ENCODE measurements at places on chromosomes 6 and 20.

GRCh38 chr20:17636523-17637412, 45.3 kb downstream of the RRBP1 start:
- DNase-seq, result no peak

GRCh38 chr6:138162111-138162954, 594 bp downstream of the ARFGEF3 start:
- no peak for DNase-seq

DNA sequence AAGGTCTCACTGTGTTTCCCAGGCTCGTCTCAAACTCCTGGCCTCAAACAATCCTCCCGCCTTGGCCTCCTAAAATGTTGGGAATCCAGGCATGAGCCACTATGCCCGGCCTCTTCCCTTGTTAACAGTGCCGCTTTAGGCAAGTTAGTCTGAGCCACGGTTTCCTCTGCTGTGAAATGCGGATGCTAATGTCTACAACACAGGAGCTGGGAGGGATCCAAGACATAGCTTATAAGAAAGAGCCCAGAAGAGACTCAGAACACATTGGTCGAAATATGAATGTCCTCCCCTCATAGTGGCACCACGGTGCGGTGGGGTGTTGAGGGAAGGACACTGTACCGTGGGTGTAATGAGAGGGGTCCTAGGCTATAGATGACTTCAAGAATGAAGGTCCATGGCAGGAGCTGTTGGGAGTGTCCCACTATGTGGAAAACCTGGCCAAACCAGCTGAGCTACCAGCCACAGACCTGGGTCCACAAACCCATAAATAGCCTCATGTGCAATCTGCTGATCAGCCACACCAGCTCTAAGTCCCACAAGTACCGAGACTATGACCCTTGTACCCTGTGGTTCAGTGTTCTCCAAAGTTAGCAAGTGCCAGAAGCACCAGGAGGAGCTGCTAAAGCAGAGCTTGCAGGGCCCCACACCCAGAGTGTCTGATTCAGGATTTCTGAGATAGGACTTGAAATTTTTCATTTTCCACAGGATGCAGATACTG, 57.8 kb upstream of the ZFAND3 start:
- DNase-seq, result no peak

GRCh38 chr6:33652002-33652401, 30.9 kb downstream of the ITPR3 start:
- DNase-seq, result no peak

DNA sequence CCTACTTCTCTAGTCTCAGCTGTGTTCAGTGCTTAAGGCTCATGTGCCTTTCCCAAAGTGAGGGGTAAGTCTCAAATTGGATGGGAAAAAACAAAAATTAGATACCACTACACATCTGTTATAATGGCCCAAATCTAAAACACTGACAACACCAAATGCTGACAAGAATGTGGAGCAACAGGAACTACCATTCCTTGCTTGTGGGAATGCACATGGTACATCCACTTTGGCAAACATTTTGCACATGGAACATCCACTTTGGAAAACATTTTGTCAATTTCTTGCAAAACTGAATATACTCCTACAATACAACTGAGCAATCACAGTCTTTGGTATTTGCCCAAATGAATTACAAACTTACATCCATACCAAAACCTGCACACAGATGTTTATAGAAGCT, 109.3 kb downstream of the TENT5A start:
- DNase-seq, result no peak

- DNase-seq, result peak; percentile 25
Measured at GRCh38 chr20:24118441-24119175, 130.0 kb upstream of the GGTLC1 start.

- DNase-seq, result no peak
Measured at GRCh38 chr6:165600606-165601005, 62.4 kb downstream of the PDE10A start.

DNA sequence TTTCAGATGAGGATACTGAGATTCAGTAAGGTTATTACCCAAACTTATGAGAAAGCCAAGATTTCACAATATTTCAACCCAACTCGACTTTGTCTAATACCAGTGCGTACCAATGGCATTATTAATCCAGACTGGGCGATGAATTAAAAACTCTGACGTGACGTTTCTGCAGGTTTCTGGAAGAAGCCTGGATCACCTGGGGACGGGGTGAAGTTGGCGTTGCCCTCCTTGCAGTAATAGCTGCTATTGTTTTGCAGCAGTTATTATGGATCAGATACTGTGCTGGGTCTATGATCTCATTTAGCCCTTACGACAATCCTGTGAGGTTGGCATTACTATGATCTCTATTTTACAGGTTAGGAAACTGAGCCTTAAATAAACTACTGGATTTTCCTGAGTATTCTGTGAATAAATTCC, 569 bp upstream of the CDC5L start:
- DNase-seq, result peak; percentile 69

GRCh38 chr6:164072240-164072666, 657.7 kb downstream of the QKI start:
- DNase-seq, result no peak

GRCh38 chr20:60050193-60050947, 92.1 kb downstream of the CDH26 start:
- DNase-seq, result no peak

DNA sequence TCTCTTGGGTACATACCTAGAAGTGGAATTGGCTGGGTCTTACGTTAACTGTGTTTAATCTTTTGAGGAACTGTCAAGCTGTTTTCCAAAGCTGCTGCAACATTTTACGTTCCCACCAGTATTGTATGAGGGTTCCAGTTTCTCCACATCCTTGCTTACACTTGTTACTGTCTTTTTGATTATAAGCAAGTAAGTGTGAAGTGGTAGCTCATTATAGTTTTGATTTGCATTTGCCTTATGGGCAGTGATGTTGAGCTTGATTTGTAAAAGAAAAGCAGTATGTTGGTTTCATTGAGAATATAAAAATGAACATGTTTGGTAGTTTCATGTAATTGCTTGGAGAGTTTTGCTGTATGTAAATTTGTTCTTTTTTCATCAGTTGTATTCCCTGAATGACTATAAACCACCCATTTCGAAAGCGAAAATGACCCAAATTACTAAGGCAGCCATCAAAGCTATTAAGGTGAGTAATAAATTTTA, 40.4 kb downstream of the SCAF8 start:
- DNase-seq, result no peak

- DNase-seq, result no peak
Measured at GRCh38 chr6:6834356-6835222, 246.1 kb downstream of the LY86 start.

- no peak for DNase-seq
Measured at GRCh38 chr6:113627480-113627879, 229.7 kb upstream of the MARCKS start.

DNA sequence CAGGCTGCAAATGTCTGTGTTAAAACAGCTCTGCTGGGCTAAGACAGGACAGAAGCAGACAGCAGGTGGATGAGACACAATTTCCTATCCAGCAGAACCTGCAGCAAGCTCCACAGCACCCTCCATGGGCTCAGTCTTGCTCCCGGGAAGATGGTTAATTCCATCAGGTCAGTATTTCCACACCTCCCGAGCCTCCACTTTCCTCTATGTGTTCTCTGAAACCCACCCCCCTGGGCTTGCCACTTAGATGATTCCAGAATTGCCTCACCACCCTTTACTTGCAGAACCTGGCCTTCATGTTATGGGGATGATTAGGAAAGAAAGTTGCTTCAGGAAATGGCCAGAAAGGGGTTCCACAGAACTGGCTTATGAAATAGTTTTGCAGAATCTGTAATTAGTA, 43.8 kb downstream of the ERMARD start:
- DNase-seq, result no peak

GRCh38 chr6:120646101-120646500, 688.2 kb downstream of the TBC1D32 start:
- DNase-seq, result no peak

- no peak for DNase-seq
Measured at GRCh38 chr6:24255676-24256075, 102.2 kb downstream of the DCDC2 start.

DNA sequence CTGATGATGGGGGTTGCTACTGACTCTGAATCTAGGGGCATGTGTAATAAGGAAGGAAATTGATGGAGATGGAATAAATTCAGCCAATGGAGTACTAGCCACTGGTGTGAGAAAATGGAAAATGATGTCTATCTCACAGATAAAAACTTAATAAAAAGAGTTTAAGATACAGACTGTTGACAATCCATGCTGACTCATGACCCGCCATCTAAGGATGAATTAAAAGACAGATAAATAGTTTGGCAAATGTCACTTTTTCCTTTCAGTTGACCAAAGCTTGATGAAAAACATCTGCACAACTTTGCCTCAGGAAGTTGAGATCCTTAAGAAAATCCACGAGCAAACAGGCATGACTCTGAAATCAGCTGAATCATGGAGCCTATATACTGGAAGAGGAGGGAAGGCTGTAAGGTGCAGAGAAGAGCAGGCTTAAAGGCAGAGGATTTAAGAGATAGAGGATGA, 82.6 kb upstream of the BMP5 start:
- DNase-seq, result peak; percentile 47

- DNase-seq, result peak; percentile 9
Measured at GRCh38 chr6:106974999-106975737, 639 bp upstream of the CD24 start.

DNA sequence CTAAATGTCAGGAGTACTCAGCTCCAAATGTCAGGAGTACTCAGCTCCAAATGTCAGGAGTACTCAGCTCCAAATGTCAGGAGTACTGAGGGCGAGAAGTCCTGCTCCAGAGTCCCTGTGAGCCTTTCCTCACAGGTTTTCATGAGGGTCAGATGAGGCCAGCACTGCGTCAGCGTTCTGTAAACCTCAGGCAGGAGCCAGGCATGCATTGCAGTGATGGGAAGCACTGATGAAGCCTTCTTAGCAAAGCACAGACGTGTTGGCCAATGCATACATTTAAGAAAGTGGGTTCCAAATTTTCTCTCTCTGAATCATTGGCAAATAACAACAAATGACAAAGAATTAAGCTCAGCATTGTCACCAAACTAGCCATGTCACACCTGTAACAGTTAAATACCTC, 254.9 kb downstream of the ZNF217 start:
- no peak for DNase-seq

- DNase-seq, result no peak
Measured at GRCh38 chr6:139828751-139829519, 454.5 kb upstream of the CITED2 start.

DNA sequence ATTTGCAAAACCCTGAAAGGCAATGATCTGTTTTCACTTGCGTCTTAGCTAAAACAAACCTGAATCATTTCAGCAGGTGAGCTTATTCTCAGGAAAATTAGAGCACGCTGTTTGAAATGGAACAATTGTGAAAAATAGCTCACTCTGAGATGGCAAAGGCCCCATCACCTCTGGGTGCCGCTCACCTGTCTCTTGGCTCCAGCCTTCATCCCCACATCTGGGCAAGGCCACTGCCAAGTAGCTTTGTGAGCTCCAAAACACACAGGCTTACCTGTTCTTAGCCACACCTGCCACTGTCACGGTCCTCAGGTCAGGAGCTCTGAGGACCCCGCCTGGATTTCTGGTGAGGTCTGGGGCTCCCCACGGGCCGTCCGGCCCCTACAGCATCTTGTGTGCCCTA, 66.7 kb downstream of the SMOC2 start:
- DNase-seq, result no peak

DNA sequence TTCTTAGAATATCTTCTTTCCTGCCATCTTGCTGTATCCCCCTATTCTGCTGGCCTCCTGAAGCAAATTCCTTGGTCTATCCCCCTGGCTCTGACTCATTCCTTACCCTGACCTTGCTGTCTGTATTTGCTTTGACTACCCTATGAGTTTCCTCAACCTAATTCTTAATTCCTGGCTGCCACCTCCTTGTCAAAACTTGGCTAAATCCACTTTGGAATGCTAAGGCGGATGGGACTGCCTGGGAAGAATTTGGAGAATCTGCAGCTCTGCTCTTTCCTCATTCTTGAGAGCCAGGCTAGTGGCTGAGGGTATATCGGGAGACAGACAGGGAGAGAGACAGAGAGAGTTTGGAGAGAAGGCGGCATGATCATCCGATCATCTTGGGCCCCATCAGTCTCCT, 24.4 kb downstream of the CAP2 start:
- peak; percentile 99 for DNase-seq

GRCh38 chr6:4563156-4563555, 213.0 kb upstream of the CDYL start:
- DNase-seq, result no peak

DNA sequence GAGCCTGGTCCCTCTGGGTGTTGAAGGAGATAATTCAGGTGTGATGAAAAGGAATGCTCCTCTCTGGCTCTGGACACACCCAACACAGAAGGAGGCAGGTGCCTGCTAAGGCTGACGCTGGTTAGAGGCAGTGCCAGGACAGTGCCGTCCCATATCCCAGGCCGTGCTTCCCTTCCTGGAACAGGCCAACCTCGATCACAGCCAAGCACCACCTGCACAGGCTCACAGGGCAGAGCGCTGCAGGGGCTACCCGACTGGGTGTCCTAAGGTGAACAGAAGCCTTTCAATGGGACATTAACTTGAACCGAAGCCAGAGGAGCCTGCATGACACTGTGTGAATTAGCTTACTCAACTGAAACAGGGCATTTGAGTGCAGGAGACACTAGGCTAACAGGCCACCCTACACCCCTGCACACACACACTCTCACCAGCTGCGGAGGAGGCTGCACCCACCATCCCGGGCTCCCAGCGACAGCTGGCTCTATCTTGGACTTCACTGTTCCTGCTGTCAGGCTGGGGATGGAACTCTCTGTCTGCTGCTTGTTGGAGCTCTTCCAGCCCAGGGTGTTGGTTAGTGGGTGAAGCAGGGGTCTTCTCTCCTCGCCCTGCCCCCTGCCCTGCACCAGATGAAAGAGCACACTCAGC, 347.2 kb downstream of the TAF4 start:
- DNase-seq, result no peak

- peak; percentile 53 for DNase-seq
Measured at GRCh38 chr20:4961746-4962145, 39.6 kb downstream of the SLC23A2 start.

DNA sequence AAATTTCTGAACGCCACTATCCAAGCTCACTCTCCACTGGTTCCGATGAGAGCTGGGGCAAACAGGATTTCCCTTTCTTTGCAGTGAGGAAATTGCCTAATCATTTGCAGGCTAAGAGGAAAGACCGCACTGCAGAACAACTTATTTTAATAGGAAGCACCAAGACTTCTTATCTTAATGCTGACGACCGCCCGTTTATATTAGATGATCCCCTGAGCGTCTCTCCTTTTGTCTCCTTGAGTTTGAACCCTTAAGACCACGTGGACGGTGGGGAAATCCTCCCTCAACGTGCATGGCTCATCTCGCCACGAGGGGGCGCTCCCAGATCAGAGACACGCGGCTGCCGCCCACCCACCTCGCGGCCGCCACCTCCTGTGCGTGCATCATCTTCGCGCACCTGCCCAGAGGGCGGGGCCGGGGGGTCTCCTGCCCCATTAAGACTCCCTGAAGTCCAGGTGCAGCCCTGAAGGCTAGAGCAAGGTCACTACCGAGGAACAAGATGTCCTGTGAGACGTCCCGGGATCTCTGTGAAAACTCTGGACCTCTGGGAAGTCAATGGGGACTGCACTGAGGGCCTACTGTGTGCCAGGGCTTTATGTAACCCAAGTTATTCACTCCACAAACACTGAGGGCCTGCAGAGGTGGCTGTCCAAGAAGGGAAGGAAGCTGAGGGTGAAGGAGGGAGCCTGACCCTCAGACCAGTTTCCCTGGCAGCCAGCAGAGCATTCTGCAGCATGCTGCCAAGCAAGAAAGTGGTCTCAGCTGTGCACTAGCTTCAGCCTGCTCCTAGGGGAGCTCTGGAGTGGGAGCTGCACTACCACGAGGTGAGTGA, 28.1 kb downstream of the PDYN start:
- peak; percentile 46 for DNase-seq

- peak; percentile 84 for DNase-seq
Measured at GRCh38 chr20:8385247-8385646, 253.2 kb downstream of the PLCB1 start.

All from AG10803 (cell line).